ENCODE measurements at places on chromosomes 6 and 20. TPM values are rescaled to one million over a fixed set of nuclear protein-coding genes. Genes with fewer than 3 reads are reported as not detected.

The PDE7B gene
- 1.2 TPM for total RNA-seq

DNA sequence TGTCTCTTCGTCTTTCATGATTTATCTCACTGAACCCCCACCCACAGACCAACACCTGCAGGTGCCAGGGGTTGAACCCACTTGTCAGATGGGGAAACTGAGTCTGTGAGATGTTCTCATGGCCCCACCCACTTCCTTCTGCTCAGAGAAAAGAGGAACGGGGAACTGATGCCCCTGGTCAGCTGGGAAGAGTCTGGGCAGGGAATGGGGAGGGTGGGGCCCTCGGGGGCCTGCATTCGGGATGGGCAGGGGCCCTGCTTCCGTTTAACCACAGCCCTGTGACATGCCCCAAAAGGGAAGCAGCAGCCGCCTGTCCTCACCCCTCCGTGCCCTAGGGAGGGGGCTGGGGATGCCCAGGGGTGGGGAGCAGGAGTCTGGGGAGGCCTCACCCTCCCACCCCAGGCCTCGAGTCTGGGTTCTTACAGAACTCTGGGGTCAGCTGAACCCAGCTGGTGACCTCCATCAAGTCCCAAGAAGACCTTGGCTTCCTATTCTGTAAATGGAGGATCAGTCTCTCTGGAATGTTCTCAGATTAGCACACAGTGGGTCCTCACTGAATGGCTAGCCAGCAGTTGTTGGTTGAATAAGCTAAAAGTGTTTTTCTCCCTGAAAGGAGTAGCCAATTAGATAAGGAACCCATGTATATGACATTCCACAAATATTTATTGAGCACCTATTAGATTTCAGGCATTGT is 81.5 kb downstream of the CEBPB start:
- no peaks in the 10 kb centered on the region for H3K27me3 ChIP-seq
- no peak for DNase-seq
- no peak overlapping the region for H3K4me3 ChIP-seq
- peaks cover 40% of the 10 kb centered on the region for H3K4me1 ChIP-seq

The PSORS1C2 gene
- total RNA-seq: 28.5 TPM

GRCh38 chr20:52682237-52682636 is 289.9 kb upstream of the TSHZ2 start:
- H3K27ac ChIP-seq: no peak overlapping the region
- H3K4me3 ChIP-seq: no peak overlapping the region
- no peaks in the 10 kb centered on the region for H3K27me3 ChIP-seq
- no peak for DNase-seq
- H3K4me1 ChIP-seq: no peaks in the 10 kb centered on the region
- no peaks in the 10 kb centered on the region for H3K36me3 ChIP-seq

GRCh38 chr6:15827496-15828255 is 164.8 kb upstream of the DTNBP1 start:
- H3K27me3 ChIP-seq: no peaks in the 10 kb centered on the region
- no peaks in the 10 kb centered on the region for H3K36me3 ChIP-seq
- no peak for DNase-seq
- no peak overlapping the region for H3K27ac ChIP-seq
- H3K4me1 ChIP-seq: no peaks in the 10 kb centered on the region
